Renal pelvis (tissue), 12 donors: ENCODE measurements at places on chromosomes 2 and 18. TPM values are rescaled to one million over a fixed set of nuclear protein-coding genes. Genes with fewer than 3 reads are reported as not detected.
A peak's percentile ranks its signal among the peaks of the same experiment; 100 is the strongest.

DNA sequence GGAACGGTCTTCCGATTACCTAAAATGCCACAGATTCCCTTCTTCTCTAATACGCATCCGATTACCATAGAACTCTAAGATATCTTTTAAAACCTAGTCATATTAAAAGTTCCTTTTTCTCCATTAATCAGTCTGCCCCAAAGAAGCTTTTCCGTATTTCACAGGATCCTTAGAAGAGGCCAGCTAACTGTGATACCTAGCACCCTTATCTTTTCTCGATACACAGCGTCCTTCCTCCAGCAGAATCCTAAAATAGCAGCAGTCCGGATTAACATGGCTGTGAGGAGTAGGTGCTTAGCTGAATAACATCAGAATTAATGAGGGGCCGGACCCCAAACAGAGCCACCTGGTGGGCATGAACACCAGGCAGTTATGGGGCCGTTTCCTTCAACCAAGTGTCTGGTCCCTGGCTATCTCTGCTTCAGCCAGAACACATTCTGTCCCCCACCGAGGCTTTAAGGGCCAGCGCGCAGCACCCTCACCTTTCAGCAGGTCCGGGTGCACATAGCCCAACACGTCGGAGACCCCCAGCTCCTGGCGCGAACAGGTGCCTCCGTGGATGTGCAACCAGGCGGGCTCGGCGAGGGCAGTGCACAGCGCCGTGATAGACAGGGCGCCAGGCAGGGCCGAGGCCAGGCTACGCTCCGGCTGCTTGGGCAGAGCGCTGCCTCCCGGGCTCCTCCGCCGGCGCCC is 995 bp downstream of the TMEM127 start:
- peak; percentile 56 for DNase-seq

DNA sequence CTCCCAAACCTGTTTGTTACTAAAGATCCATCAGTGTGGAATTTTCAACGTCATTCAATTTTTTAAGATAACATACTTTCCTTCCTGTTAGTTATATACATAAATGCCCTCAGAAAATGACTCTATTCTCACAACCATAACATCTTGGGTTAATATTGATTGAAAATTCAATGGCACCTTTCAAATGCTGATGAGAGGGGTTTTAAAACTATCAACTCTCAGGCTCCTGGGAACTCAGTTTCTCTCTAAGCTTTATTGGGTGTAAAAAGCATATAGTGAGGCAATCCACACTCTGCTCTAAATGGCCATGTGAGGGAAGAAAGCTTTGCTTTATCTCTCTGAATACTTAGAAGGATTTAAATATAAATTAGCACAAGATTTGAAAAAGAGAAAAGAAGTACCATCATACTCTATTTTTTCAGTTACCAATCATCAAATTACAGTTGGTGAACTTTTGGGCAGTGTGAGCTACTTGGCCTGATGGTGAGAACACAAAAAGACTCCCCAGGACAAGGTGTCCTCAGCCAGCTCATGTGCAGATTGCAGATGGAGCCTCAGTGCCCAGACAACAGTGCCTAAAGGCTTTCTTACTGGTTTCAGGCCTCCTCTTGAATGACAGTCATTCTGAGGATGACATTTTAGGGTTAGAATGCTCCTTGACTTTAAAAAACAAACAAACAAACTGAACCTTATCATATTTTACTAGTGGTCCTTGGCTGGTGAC is 24.6 kb upstream of the CERS6 start:
- DNase-seq = no peak

- DNase-seq = no peak
These were observed 22.2 kb downstream of the KCNG2 start for GRCh38 chr18:79819968-79820351.

- no peak for DNase-seq
These were observed 88.2 kb downstream of the LRATD1 start for GRCh38 chr2:14720739-14721138.

DNA sequence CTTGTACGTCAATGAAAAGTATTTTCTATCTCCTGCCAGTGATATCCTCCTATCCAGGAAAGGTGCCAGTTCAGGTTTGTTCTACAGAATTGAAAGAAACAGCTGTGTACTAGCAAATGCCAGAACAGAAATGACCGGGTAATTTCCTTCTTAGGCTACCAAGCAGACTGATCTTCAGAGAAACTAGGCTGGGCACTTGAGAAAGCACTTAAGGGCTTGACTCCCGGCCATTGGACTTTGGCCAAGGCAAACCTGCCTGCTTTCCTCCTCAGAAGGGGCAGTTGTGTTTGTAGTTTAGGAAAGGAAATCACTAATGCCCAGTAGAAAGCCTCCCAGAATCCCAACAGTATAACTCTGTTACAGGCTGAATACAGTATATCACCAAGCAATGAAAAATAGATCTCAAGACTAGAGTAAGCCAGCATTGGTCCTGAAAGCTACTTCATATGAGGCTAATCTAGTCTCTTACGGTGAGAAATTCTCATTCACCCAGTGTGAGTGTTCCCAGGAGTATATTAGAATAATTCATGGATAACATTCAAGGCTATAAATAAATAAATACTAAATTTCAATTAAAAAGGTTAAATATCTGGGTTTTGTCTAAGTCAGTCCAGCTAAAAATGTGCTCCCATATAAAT is 43.0 kb upstream of the COL5A2 start:
- no peak for DNase-seq

DNA sequence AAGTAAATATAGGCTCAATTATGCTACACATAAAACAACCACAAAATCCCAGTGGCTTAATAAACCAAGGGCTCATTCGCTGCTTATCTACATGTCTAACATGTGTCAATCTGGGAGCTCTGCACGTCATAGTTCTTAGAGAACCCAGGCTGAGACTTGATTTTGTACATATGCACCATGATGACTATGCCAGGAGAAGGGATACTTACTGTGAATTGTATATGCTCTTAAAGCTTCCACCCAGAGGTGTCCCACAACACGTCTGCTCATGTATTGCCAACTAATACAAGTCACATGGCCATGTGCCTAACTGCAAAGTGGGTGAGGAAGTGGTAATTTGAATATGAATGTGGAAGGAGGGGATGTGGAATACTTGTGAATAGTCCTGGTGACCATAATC is 262.1 kb downstream of the CPS1 start:
- no peak for DNase-seq

DNA sequence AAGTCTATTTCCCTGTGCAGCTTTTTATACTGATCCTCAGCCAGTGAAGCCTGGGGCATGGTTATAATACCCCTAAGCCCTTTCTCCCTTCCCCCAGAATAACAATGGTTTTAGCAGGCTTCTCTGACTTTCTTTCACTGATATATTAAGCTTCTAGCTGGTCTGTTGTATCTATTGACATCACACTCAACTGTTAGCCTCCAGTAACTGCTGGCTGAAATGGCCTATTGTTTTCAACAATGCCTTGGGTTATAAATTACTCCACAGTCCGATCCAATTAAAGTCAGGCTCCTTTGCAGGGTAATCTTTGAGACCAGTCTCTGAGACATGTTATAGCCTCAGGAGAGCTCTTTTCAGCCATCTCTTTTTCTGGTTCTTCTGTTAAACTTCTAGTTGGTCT is 2.9 kb upstream of the SLC9A4 start:
- no peak for DNase-seq

DNA sequence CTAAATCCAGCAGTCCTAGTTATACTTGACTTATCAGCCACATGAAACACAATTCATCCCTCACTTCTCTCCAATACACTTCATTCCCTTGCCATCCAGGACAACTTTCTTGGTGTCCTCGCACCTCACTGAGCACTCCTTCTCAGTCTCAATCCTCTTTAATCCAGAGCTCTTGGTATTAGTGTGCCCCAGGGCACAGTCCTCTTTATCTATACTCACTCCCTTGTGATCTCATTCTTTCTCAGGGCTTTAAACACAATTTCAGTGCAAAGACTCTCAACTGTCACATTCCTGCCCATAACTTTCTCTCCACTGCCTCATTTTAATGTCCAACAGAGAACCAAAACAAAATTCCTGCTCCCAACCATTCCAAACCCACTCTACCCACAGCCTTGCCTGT is 60.8 kb upstream of the SPOPL start:
- DNase-seq = no peak

DNA sequence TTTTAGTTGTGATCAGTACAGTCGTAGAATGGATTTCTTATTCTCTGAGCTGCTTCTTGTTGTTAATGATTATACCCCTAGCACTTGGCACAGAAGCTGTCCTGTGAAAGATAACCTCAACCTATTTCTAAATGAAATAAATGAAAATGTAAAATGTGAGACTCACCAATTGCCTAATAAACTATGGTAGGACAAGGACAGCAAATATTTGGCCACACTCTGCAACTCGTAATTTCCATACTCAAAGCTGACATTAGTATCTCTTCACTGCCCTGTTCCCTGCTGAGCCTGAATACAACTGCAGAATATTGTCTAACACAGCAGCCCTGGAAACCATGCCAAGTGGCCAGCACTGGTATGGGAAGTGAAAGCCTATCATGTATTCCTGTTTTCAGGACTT is 34.5 kb downstream of the TMEM182 start:
- no peak for DNase-seq

- DNase-seq = no peak
These were observed 4.6 kb upstream of the ST8SIA3 start for GRCh38 chr18:57347784-57348183.

DNA sequence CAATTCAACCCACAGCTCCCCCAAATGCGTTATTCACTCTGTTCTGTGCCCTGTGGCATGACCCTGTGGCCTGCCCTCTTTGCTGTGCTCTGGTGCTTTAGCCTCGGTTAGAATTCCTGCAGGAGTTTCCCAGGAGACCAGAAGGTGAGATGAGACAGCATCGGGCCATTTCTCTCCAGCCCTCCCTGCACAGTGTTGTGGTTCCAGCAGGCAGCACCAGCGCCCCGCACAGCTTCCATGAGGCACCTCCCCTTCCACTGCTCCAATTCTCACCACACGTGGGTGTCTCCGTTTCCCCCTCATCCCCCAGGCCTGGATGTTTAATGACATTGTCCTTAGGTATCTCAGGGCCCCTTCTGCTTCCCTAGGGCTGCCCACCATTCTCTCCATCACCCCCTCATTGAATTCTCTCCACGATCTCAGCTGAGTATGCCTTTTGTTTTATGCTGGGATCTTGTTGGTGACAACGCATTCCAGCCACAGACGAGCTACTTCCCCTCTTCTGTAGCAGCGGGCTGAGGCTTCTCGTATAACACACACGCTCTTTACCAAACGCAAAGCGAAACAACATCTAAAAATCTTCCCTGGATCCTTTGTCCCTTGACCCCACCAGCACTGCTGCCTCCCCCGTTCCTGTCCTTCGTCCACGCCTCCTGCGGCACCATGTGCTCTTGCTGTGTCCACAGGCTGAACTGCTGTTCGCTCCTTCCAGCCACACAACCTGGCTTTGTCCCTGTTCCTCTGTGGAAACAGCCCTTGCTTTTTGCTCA is 35.1 kb downstream of the ACKR3 start:
- peak; percentile 65 for DNase-seq

DNA sequence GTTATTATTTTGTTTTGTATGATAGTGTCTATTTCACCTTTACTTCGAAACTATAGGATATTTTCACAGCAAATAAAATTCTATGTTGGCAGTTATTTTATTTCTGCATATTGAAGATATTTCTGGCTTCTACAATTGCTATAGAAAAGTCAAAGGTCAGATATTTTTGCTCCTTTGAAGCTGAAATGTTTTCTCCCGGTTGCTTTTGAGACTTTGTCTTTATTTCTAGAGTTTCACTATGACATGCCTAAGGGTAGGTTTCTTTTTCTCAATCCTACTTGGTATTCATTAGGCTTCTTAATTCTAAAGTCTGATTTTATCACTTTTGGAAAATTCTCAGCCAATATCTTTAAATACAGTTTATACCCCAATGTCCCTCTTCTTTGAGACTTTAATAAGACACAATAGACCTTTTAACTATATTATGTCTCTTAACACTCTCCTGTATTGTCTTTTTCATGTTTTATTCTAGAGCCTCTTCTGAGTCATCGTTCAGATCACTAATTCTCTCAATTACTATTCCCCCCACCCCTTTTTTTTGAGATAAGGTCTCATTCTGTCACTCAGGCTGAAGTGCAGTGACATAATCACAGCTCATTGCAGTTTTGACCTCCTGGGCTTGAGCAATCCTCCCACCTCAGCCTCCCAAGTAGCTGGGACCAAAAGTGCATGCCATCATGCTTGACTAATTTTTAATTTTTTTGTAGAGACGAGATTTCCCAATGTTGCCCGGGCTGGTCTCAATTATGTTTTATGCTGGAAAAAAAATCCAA is 50.5 kb downstream of the USP37 start:
- no peak for DNase-seq

DNA sequence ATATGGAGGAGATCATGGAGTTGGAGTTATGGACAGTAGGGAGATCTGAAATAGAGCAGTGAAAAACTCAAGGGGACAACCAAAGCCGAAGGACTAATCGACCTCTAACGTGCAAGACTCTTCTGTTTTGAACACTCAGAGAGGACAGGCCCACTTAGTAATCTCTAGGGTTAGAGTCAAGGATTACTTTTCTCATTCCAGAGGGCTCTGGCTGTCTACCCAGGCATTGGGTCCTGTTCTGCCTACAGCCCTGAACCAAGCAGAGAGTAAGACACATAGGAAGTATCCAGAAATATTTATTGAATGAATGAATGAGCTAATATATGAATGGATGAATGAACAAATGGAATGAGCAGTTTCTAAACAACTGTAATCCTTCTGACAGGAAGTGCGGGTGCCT is 50.3 kb upstream of the PKDCC start:
- no peak for DNase-seq

DNA sequence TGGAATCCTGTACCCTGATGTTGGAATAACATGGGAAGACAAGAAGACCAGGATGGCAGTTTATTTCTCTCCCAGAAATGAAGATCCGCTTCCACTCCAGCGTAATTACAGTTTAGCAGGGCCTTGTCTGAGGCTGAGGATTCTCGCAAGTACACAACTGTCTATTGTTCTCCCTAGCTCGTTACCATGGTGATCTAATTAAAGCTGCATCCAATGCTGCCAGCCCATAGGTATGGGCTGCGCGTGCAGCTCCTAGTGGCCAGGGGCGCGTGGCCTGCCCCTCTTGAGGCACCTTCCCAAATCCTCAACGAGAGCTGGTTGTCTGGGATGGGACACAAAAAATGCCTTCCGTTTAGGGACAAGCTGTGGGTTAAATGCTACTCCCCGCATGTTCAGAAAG is 344.9 kb downstream of the CYRIA start:
- no peak for DNase-seq

GRCh38 chr18:48902856-48903601 is 47.7 kb downstream of the SMAD7 start:
- no peak for DNase-seq

The IGFBP5 gene
- 272 TPM for polyA plus RNA-seq

The LHCGR gene
- polyA plus RNA-seq = 0.64 TPM

The TUBA4B gene
- 0.89 TPM for polyA plus RNA-seq

The NPHP1 gene
- 13.4 TPM for polyA plus RNA-seq

The SRD5A2 gene
- 0.08 TPM for polyA plus RNA-seq

The MITD1 gene
- 36.3 TPM for polyA plus RNA-seq

The SAG gene
- polyA plus RNA-seq = 0.07 TPM

The UGT1A4 gene
- not detected for polyA plus RNA-seq

The CD207 gene
- not detected for polyA plus RNA-seq

The CABLES1 gene
- polyA plus RNA-seq = 24.5 TPM

The ABCG8 gene
- polyA plus RNA-seq = 0.84 TPM
